Effector memory CD4-positive, alpha-beta T cell (primary cell): ENCODE measurements at places on chromosomes 2 and 18.

GRCh38 chr2:100653449-100654035 is 90.7 kb downstream of the PDCL3 start:
- DNase-seq, result no peak
- no peaks in the 10 kb centered on the region for H3K36me3 ChIP-seq
- H3K4me1 ChIP-seq, result peaks cover 5% of the 10 kb centered on the region
- H3K27me3 ChIP-seq, result no peaks in the 10 kb centered on the region

- H3K27me3 ChIP-seq, result no peaks in the 10 kb centered on the region
- no peak overlapping the region for H3K27ac ChIP-seq
- DNase-seq, result no peak
- H3K4me3 ChIP-seq, result no peak overlapping the region
- H3K4me1 ChIP-seq, result no peaks in the 10 kb centered on the region
- no peaks in the 10 kb centered on the region for H3K36me3 ChIP-seq
Measured at GRCh38 chr18:33666915-33667314, 88.9 kb downstream of the ASXL3 start.

DNA sequence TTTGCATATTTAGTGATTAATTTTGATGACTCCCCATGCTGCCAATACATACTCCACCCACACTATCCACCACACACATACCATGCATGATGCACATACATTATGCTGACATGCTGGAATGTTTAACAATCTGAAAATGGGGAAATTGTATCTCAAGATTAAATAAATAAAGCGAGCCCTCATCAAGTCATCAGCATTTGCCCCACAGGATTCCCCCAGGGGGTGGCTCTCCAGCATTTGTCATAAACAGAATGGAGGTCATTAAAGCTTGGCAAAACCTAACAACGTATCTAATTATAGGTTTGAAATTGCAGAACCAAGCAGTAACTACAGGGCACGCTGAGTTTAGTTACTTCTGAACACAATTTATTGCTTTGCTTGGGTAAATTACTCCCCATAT is 141.2 kb upstream of the TACR1 start:
- DNase-seq, result no peak
- no peak overlapping the region for H3K4me3 ChIP-seq
- no peaks in the 10 kb centered on the region for H3K4me1 ChIP-seq

GRCh38 chr18:50410008-50410407 is 35.2 kb downstream of the SKA1 start:
- no peaks in the 10 kb centered on the region for H3K36me3 ChIP-seq
- no peak for DNase-seq
- H3K27me3 ChIP-seq, result no peaks in the 10 kb centered on the region
- H3K27ac ChIP-seq, result no peak overlapping the region

DNA sequence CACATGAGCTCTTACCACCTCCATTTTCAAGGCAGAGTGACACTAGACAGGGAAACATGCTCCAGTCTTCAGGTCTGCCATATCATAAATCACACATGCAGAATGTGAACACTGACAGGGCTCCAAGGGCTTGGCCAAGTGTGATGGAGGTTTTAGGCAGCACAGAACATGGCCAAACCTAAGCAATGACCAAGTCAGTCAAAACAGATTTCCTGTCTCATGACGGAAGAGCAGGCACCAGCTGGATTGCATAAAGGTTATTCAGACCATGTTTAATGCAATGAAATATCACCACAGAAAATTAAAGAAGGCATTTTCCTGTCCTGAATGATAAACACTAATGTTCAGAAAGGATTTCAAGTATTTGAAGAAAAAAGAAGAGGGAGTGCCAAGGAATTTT is 72.5 kb downstream of the SUMO1 start:
- DNase-seq, result no peak
- H3K4me3 ChIP-seq, result no peak overlapping the region
- no peak overlapping the region for H3K27ac ChIP-seq
- no peaks in the 10 kb centered on the region for H3K4me1 ChIP-seq
